ENCODE measurements at places on chromosomes 3 and 15. TPM values are rescaled to one million over a fixed set of nuclear protein-coding genes. Genes with fewer than 3 reads are reported as not detected.

DNA sequence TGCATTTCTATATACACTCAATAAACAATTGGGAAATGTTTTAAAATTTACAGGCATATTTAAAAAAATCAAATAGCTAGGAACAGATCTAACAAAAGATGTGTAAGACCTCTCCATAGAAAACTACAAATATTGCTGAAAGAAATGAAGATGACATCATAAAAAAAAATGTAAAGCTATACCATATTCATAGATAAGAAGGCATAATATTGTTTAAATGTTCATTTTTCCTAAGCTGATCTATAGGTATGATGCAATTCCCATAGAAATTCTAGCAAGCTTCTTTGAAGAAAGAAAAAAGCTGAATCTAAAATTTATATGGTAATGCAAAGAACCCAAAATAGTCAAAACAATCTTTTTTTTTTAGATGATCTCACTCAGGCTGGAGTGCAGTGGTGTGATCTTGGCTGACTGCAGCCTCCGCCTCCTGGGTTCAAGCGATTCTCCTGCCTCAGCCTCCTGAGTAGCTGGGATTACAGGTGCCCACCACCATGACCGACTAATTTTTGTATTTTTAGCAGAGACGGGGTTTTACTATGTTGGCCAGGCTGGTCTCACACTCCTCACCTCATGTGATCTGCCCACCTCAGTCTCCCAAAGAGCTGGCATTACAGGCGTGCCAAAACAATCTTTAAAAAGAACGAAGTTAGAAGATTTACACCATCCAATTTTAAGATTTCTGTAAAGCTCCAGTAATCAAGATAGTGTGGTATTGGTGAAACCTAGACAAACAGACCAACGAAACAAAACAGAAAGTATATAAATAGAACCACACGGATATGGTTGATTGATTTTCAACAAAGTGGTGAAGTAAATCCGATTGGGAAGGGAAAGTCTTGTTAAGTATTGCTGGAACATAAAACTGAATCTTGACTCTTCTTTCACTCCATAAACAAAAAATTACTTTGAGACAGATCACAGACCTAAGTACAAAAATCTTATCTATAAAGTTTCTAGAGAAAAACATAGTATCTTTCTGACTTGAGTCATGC, 6.3 kb upstream of the BHLHE40 start:
- peaks cover 17% of the 10 kb centered on the region for H3K4me1 ChIP-seq
- no peak for DNase-seq
- H3K27ac ChIP-seq, result no peak overlapping the region

GRCh38 chr3:69941439-69942176, 57.9 kb upstream of the SAMMSON start:
- H3K4me1 ChIP-seq, result no peaks in the 10 kb centered on the region
- H3K27me3 ChIP-seq, result no peaks in the 10 kb centered on the region

DNA sequence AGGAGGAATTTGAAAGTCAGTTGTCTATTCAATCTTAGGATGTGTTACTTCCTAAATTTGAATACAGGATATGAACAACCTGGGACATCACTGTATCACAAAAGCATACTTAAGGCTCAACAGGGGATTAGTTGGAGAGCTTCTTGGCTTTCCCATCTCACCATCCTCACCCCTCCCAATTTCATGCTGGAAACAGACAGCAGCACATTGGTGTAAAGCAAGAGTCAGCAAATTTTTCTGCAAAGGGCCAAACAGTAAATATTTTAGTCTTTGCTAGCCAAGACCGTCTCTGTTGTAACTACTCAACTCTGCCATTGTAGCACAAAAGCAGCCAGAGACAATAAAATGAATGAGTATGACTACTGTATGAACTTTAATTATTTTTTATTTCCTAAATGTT, 94.9 kb downstream of the ERC2 start:
- no peak overlapping the region for H3K27ac ChIP-seq
- no peaks in the 10 kb centered on the region for H3K36me3 ChIP-seq
- H3K27me3 ChIP-seq, result no peaks in the 10 kb centered on the region
- no peaks in the 10 kb centered on the region for H3K4me1 ChIP-seq

GRCh38 chr3:70832089-70832833, 519.8 kb upstream of the MDFIC2 start:
- no peak overlapping the region for H3K4me3 ChIP-seq
- H3K27ac ChIP-seq, result peak overlapping the region; percentile 86
- H3K4me1 ChIP-seq, result peaks cover 18% of the 10 kb centered on the region
- DNase-seq, result peak; percentile 87
- no peaks in the 10 kb centered on the region for H3K27me3 ChIP-seq

GRCh38 chr3:72269475-72269874, 484.5 kb upstream of the PROK2 start:
- no peak for DNase-seq
- peaks cover 8% of the 10 kb centered on the region for H3K27me3 ChIP-seq
- peaks cover 29% of the 10 kb centered on the region for H3K4me1 ChIP-seq
- H3K4me3 ChIP-seq, result no peak overlapping the region
- H3K36me3 ChIP-seq, result no peaks in the 10 kb centered on the region

GRCh38 chr3:69683082-69683806, 56.0 kb upstream of the MITF start:
- H3K27ac ChIP-seq, result no peak overlapping the region
- no peak overlapping the region for H3K4me3 ChIP-seq
- H3K27me3 ChIP-seq, result no peaks in the 10 kb centered on the region
- no peaks in the 10 kb centered on the region for H3K36me3 ChIP-seq
- peaks cover 5% of the 10 kb centered on the region for H3K4me1 ChIP-seq

DNA sequence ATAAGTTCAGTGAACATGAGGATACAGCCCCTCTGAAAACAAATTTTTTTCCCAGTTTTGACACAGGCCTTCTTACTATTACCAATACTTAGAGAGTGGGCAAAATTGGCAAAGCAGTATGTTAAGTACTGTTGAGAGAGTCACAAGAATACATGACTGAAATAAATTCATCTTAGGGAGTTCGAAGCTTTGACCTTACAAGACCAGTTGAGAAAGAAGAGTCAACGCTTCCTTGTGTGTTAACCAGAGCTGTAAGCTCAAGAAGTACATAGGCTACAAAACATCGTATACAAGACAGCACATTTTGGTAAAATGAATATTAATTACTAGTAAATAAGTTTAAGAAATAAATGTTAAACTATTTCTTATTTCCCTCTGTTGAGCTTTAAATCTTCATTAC, 164.4 kb upstream of the RORA start:
- no peaks in the 10 kb centered on the region for H3K4me1 ChIP-seq
- DNase-seq, result peak; percentile 7
- H3K36me3 ChIP-seq, result no peaks in the 10 kb centered on the region
- no peak overlapping the region for H3K4me3 ChIP-seq

GRCh38 chr15:78146425-78147154, 2.6 kb upstream of the IDH3A start:
- no peak overlapping the region for H3K4me3 ChIP-seq
- no peaks in the 10 kb centered on the region for H3K27me3 ChIP-seq
- H3K36me3 ChIP-seq, result no peaks in the 10 kb centered on the region
- H3K4me1 ChIP-seq, result peaks cover 17% of the 10 kb centered on the region

DNA sequence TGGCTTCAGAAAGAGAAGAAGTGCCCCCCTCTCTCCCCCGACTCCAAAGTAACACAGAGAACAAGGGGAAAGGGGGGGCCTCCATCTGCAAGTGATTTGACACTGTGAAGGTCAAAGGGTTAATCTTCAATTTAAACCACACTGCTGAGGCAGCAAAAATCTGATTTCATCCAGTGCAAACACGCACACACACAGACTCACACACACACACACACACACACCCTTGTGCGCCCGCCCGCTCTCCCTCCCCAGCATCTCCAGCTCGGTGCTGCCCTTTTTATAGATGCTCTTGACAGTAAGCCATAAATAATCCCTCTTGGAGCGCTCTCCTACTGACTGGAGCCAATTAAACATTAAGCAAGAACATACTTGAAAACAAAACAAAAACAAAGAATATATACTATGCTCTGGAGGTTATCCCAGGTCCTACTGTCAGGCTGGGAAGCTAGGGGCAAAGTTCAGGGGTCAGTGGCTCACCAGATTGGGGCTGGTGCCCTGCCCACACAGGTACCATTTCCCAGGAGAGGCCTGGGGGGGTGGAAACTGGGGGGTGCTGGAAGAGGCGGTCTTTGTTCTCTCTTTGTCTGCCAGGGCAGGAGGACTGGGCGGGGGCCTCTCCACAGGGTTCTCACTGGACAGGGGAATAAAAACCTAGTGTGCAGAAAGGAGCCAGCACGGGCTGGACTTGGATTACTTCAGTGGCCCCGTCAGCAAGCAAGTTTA, 16.3 kb downstream of the BMF start:
- peak; percentile 98 for DNase-seq
- H3K4me3 ChIP-seq, result no peak overlapping the region
- H3K36me3 ChIP-seq, result peaks cover 8% of the 10 kb centered on the region

DNA sequence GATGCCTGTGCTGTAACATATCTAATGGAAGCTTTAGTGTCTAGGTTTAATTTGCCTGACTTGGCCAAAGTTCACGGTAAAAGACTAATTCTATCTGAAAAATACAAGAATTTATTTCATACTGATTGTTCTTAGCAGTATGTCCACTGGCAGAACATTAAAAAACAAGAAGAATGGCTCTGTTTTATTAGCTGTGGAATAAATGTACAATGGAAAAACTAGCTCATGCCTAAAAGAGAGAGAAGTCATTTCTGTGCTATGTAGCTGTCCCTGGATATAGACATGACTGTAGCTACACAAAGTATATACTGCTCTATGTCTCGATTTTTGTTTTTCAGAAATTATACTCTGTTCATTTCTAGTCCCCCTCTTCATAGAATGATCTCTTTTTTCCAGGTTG, 13.9 kb upstream of the VGLL3 start:
- peak; percentile 86 for DNase-seq
- H3K36me3 ChIP-seq, result no peaks in the 10 kb centered on the region
- no peak overlapping the region for H3K4me3 ChIP-seq

GRCh38 chr3:28376424-28376823, 27.8 kb upstream of the AZI2 start:
- no peaks in the 10 kb centered on the region for H3K4me1 ChIP-seq
- H3K36me3 ChIP-seq, result no peaks in the 10 kb centered on the region
- H3K27ac ChIP-seq, result peak overlapping the region; percentile 65
- DNase-seq, result peak; percentile 97
- H3K27me3 ChIP-seq, result no peaks in the 10 kb centered on the region
- no peak overlapping the region for H3K4me3 ChIP-seq

DNA sequence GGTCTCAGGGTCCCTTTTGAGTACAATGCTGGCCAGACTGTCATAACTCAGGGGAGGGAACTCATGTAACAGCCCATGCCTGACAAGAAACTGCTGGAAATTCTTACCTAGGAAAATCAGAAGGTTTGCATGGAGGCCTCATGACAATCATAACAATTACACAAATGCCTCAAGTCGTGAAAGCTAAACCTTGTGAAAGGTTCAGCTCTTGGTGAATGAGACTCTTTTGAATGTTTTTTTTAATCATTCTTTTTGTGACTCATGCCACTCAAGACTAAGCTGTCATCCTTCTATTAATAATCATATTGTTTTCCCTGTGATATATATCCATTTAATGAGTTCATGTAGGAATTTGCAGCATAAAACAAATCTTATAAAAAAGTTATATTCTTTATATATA, 61.4 kb upstream of the LEKR1 start:
- no peak overlapping the region for H3K27ac ChIP-seq
- peaks cover 11% of the 10 kb centered on the region for H3K4me1 ChIP-seq
- no peak overlapping the region for H3K4me3 ChIP-seq
- H3K36me3 ChIP-seq, result no peaks in the 10 kb centered on the region

DNA sequence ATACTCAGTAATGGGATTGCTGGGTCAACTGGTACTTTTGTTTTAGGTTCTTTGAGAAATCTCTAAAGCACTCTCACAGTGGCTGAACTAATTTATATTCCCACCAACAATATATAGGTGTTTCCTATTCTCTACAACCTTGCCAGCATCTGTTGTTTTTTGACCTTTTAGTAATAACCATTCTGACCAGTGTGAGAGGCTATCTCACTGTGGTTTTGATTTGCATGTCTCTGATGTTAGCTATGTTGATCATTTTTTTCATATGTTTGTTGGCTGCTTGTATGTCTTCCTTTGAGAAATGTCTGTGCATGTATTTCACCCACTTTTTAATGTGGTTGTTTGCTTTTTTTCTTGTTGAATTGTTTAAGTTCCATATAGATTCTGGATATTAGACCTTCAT, 98.2 kb upstream of the DCBLD2 start:
- DNase-seq, result no peak
- H3K4me3 ChIP-seq, result no peak overlapping the region
- no peaks in the 10 kb centered on the region for H3K36me3 ChIP-seq
- no peaks in the 10 kb centered on the region for H3K4me1 ChIP-seq
- no peak overlapping the region for H3K27ac ChIP-seq
- no peaks in the 10 kb centered on the region for H3K27me3 ChIP-seq

DNA sequence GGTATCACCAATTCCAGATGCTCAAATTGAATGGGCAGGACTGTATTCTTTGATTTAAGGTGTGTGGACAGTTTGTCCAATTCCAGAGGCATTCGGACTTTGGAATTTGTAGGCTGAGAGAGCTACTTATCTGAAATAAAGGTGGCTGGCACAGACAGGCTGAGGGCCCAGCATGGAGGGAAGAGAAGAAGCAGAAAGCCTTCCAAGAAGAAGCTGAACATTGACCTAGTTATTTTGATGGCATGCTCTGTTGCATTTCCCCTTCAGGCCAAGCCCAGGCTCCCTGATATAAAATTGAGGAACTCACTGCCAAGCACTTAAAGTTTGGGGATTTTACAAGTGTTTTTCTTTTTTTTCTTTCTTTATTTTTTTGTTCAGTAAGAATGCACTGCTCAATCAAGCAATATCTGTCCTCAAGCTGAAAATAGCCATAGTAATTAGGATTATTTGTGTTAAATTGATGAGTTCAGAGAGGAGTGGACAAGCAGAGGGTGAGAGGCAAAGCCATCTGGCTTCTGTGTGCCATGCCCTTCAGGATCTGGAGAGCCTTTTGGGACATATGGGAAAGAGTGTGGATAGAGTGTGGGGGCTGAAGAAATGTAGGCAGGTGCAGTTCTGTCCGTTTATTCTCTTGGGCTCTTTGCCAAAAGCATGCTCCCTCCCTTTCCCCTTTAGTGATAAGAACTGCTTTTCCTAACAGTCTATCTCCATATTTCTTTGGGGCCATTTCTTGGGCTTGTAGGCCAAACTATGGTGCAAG, 148.9 kb downstream of the OXSM start:
- no peaks in the 10 kb centered on the region for H3K27me3 ChIP-seq
- H3K27ac ChIP-seq, result no peak overlapping the region
- no peaks in the 10 kb centered on the region for H3K4me1 ChIP-seq
- H3K36me3 ChIP-seq, result no peaks in the 10 kb centered on the region
- H3K4me3 ChIP-seq, result no peak overlapping the region

DNA sequence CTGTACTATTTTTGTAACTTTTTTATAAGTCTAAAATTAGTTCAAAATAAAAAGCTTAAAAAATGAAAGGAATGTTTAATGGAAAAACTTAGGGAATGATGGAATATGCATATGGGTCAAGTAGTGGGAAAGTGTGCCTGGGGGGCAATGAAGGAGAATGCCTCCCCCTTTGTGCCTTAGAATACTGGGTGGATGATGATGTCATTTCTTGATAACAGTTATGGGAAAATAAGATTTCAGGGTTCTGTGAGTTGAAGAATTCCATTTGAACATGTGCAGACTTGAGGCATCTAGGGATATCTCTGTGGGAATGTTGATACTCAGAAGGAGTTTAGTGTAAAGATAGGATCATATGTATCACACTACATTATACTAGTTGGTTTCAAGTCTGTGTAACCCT, 13.8 kb downstream of the WDR93 start:
- no peak for DNase-seq

- H3K27me3 ChIP-seq, result no peaks in the 10 kb centered on the region
- no peaks in the 10 kb centered on the region for H3K36me3 ChIP-seq
- H3K4me3 ChIP-seq, result no peak overlapping the region
- DNase-seq, result peak; percentile 58
- H3K4me1 ChIP-seq, result peaks cover 2% of the 10 kb centered on the region
Measured at GRCh38 chr15:95017666-95018328, 786.4 kb downstream of the MCTP2 start.

Gene MAN2C1
- 109 TPM for total RNA-seq

Gene FGD5
- 14.1 TPM for total RNA-seq

Gene EIF3J
- 38.6 TPM for total RNA-seq

Measured in muscle of leg (tissue), 16 donors.